ENCODE measurements at places on chromosomes 13 and 19. TPM values are rescaled to one million over a fixed set of nuclear protein-coding genes. Genes with fewer than 3 reads are reported as not detected.
A peak's percentile ranks its signal among the peaks of the same experiment; 100 is the strongest.

GRCh38 chr13:46355901-46356590 is 31.0 kb downstream of the RUBCNL start:
- DNase-seq: no peak

- DNase-seq: peak; percentile 60
Observed at GRCh38 chr13:24135674-24136300, 24.7 kb upstream of the SPATA13 start.

ZNF723 gene
- not detected for total RNA-seq

GARIN5A gene
- not detected for total RNA-seq

Measured in fibroblast of the aortic adventitia (primary cell).